MG63 (cell line): ENCODE measurements at places on chromosomes 1 and 21.

GRCh38 chr1:189596197-189596596, 881.5 kb downstream of the BRINP3 start:
- DNase-seq: no peak

DNA sequence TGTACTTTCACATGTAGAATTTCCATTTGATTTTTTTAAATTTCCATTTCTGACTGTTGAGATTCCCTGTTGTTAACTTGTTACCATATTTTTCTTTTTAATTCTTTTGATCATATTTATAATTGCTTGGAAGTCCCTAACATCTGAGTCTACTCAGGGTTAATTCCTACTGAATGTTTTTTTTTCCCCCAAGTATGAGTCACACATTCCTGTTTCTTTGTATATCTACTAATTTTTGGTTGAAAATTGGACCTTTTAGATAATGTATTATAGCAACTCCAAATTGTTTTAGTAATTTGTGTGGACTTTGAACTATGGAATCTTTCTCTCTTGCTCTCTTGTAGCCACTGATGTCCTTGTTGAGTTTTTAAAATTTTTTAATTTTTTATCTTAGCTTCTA, 54.6 kb downstream of the STXBP3 start:
- no peak for DNase-seq

DNA sequence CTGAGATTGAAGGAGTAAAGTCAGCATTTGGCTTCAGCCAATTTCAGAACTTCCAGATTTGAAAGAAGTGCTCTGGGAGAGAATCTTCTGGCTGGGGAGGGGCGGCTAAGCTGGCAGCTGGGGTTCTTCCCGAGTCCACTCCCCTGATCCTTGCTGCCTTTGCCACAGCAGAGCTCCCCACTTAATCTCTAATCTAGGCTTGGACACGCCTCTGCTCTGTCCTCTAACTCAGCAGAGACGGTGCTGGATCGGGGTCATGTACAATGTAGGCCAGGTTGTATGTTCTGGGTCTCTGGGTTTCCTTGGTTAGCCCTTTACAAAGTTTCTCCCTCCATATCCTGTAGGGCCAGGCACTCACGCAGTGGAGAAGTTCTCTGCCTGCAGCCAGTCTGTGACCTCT, 10.1 kb upstream of the GSTM3 start:
- no peak for DNase-seq

DNA sequence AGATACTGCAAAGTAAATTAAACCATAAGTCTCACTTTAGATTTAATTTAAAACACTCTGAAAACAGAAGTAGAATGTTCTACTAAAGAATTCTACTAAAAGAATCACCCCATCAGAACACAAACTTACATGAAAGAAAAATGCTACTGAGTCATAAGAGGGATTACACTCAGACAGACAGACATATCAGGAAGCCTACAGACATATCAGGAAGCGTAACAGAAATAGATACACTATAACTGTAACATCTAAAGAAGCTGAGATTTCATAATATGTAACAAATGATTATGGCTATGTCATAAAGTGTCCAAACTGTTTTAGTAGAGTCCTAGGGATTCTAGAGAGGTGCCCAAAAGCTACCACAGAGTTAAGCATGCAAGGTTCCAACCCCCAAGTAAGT, 23.9 kb downstream of the FOXJ3 start:
- DNase-seq: no peak
